Activated T-helper 2 cell treated with anti-CD3 and anti-CD28 coated beads, Interferon-gamma antibody, Interleukin-2, Interleukin-4, amounts not matched to agents 10 μg/mL and 5 μg/mL and 100 μg/mL, durations not matched to agents 14 hours and 24 hours and 36 hours (primary cell): ENCODE measurements at places on chromosomes 13 and 19. TPM values are rescaled to one million over a fixed set of nuclear protein-coding genes. Genes with fewer than 3 reads are reported as not detected.

SYNE4 gene
- 1.9 and 2.6 TPM in 2 replicates for total RNA-seq

TRPC4 gene
- total RNA-seq = not detected in 2 replicates

SHISA2 gene
- total RNA-seq = 0.07 and 0.14 TPM in 2 replicates

- peaks cover 3% of the 10 kb centered on the region for H3K4me1 ChIP-seq
- H3K4me3 ChIP-seq = no peak overlapping the region
- no peaks in the 10 kb centered on the region for H3K27me3 ChIP-seq
- H3K27ac ChIP-seq = no peak overlapping the region
Measured at GRCh38 chr19:54916822-54917221, 10.9 kb downstream of the NCR1 start.

DNA sequence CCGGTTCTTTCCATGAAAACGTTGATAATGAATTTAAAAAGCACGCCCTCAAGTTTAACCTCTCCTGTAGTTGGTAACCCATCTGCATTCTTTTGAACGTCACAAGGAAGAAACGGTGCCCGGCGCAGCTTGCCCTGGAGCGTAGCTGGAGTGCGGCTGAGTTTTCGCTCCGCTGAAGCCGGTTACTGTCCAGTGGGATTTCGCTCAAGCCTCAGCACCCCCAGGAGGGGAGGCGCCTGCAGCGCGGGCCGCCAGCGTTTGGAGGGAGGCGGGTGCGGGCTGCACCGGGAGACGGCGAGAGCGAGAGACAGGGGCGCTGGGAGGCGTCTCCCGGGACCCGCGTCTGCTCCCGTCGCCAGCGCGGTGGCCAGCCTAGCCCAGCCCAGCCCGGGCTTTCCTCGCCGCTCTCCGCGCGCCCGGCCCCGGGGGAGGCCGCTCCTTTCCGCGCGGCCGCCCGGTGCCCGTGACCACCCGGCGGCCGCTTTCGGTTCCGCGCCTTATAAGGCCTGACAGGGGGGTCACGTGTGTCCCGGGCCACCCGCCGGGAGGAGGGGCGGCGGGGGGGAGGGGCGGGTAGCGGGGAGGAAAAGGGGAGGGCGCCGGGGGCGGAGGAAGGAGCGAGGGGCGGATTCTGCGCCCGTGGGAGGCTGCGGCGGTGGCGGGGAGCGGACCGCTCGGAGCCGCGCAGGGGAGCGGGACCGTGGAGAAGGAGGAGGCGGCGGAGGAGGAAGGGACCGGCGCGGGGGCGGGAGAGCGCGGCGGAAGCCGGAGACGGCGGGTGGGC is 8.3 kb upstream of the DGKH start:
- H3K27ac ChIP-seq = peak overlapping the region; percentile 67
- H3K4me1 ChIP-seq = peaks cover 17% of the 10 kb centered on the region
- peak; percentile 80 for DNase-seq
- H3K27me3 ChIP-seq = peaks cover 38% of the 10 kb centered on the region

DNA sequence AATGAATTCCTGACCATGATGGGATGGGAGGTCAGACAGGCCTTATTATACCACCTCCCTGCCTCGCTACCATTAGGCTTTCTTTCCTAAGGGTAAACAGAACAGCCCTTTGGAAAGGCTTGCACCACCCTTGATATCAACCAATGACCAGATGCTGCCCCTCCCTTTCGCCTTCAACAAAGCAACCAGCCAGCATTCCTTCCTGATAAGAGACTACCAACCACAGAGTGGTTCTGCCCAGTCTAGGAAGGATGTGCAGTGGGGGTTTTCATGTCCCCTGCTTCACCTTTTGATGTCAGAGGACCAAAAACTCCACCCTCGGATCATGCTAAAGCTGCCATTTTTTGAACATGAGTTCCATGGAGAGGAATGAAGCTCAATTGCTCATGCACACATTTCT is 21.7 kb downstream of the TEX30 start:
- H3K36me3 ChIP-seq = peaks cover 7% of the 10 kb centered on the region
- DNase-seq = no peak
- H3K4me3 ChIP-seq = no peak overlapping the region
- H3K27me3 ChIP-seq = peaks cover 12% of the 10 kb centered on the region
- H3K4me1 ChIP-seq = no peaks in the 10 kb centered on the region

DNA sequence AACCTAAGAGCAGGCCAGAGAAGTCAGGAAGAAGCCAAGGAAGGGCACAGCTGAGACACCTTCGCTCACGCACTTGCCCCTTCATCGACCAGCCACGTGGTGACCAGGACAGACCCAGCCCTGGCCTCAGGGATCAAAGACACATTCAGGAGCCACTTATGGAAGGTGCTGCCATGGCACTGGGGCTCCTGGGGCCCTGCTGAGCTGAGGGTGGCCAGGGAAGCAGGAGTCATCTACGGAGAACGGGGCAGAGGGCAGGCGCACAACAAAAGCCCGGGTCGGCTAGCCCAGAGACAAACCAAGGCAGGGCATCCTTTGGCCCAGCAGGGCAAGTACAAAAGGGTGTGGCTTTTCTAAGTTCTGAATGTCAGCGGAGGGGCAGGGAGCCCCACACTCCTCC is 2.3 kb downstream of the PLPP2 start:
- no peaks in the 10 kb centered on the region for H3K4me1 ChIP-seq
- DNase-seq = no peak
- no peaks in the 10 kb centered on the region for H3K36me3 ChIP-seq
- no peak overlapping the region for H3K4me3 ChIP-seq
- H3K27ac ChIP-seq = no peak overlapping the region

DNA sequence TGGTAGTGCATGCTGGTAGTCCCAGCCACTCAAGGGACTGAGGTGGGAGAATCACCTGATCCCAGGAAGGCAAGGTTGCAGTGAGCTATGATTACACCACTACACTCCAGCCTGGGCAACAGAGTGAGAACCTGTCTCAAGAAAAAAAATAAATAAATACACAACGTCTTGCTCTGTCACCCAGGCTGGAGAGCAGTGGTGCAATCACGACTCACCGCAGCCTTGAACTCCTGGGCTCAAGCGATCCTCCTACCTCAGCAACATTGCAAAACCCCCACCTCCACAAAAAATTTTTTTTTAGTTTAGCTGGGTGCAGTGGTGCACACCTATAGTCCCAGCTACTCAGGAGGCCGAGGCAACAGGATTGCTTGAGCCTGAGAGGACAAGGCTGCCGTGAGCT is 8.8 kb downstream of the TPM4 start:
- H3K27ac ChIP-seq = peak overlapping the region; percentile 83
- DNase-seq = no peak
- peak overlapping the region; percentile 76 for H3K4me3 ChIP-seq
- H3K36me3 ChIP-seq = peaks cover 96% of the 10 kb centered on the region

DNA sequence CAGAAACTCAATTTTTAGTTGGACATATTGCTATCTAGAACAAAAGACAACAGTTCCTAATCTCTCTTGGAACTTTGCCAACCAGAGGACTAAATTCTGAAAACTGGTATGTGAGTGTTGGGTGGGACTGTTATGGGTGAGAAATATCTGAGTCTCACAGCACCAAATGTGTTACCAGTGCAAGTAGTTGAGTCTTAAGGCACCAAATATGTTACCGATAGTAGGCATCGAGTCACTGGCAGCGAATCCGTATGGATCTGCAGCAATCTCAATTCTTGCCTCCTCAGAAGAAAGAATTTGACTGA is 575.2 kb downstream of the DACH1 start:
- H3K4me3 ChIP-seq = no peak overlapping the region
- H3K27me3 ChIP-seq = peaks cover 9% of the 10 kb centered on the region
- H3K4me1 ChIP-seq = peaks cover 12% of the 10 kb centered on the region
- peaks cover 4% of the 10 kb centered on the region for H3K36me3 ChIP-seq

DNA sequence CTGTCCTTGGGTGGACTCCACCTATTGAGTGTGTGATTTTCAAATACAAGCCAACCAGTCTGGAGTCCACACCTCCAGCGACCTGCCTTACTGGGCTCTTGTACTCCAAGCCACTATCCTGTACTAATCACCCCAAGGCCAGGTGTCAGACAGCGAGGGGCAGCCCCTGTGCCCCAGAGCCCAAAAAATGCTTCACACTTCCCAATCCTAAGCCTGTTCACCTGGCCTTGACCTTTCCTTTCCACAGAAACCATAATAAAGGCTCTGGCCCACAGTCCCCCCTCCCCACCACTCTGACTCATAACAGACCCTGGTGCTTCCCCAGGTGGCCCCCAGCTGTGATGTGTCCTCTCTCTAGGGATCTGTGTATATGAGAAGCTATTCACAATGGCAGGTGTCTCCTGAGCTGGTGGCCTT is 3.9 kb downstream of the CD209 start:
- DNase-seq = no peak
- H3K4me1 ChIP-seq = no peaks in the 10 kb centered on the region
- no peak overlapping the region for H3K4me3 ChIP-seq

DNA sequence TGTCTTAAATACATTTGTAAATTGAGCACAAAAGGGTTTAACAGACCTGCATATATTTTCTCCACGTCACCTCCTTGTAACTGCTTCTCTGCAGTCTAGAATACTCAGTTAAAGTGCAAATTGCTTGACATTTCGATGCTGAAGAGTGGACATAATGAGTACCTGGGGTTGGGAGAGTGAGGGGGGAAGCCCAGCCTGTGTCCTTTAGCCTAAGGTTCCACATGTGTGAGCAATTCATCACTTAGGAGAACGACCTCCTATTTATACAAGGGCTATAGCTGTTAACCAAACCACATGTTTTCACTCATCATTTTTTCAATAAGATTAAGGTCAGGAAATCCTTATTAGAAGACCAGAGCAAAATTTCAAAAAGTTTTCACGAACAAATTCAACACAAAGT is 29.5 kb downstream of the PCDH9 start:
- no peak overlapping the region for H3K27ac ChIP-seq
- no peaks in the 10 kb centered on the region for H3K27me3 ChIP-seq
- H3K4me3 ChIP-seq = no peak overlapping the region
- DNase-seq = no peak

DNA sequence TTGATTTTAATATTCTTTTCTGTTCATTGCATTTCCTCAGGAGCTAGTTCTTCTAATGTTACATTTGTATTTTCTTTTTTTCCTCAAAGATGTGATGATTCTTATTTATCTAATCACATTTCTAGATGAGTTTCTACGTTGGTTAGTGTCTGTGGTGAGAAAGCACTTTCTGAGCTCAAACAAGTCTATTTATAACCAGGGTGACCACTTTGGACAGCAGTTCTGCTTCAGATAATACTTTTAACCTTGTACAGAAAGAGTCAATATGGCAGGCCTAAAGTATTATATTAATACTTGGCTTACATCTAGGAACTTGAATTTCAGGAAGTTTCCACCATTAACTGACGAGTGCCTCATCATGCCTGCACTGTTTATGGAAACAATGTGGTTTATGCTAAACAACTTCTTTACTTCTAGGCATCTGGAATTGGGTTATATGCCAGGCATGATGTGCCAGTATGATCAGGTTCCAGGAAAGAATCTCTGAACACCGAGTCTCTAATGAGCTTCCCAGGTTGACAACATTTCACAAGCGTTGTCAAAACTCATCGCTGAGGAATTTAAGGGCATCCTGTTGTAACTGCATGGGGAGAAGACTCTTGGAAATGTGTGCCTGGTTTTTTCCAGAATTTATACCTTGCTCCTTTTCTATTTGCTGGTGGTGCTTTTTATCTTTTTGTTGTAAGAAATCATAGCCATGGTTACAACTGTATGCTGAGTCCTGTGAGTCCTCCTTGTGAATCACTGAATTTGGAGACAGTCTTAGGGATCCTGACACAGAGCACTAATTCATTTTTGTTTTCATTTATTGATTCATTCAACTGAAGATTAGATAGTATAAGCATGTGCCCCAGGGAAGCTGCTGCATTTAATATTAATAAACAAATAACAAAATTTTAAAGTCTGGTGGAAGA is 344.4 kb upstream of the PCDH9 start:
- no peak overlapping the region for H3K4me3 ChIP-seq
- H3K4me1 ChIP-seq = no peaks in the 10 kb centered on the region
- DNase-seq = no peak
- no peak overlapping the region for H3K27ac ChIP-seq
- H3K27me3 ChIP-seq = no peaks in the 10 kb centered on the region
- no peaks in the 10 kb centered on the region for H3K36me3 ChIP-seq

DNA sequence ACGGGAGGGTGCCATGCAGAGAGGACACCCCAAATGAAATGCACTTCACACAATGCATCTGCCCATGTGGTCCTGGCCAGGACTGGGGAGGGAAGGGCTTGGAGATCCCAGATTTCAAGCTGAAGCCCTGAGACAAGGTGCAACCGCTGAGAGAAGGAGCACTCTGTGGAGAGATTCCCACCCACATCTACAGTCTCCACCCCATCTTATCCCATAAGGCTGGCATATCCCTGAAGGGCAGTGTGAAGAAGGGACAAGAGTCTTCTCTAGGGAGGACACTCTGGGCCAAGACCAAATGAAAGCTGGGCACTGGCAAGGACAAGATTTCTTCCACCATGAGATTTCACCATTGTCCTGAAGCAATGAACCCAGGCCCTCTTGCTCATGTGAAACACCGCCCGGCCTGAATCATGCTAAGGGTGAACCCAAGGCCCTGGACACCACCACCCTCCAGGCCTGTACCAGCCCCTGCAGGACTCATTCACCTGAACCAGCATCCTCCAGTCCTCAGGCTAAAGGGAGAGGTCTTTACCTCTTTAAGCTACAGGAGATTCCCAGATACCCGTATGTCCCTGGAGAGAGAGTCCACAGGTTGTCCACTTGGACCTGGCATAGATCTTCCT is 20.5 kb downstream of the CEACAM4 start:
- DNase-seq = no peak
- no peaks in the 10 kb centered on the region for H3K4me1 ChIP-seq
- H3K27me3 ChIP-seq = peaks cover 33% of the 10 kb centered on the region
- no peak overlapping the region for H3K4me3 ChIP-seq
- H3K36me3 ChIP-seq = no peaks in the 10 kb centered on the region

GRCh38 chr13:30629527-30629926 is 11.8 kb downstream of the USPL1 start:
- peaks cover 31% of the 10 kb centered on the region for H3K4me1 ChIP-seq
- H3K27ac ChIP-seq = no peak overlapping the region
- no peak overlapping the region for H3K4me3 ChIP-seq
- H3K27me3 ChIP-seq = no peaks in the 10 kb centered on the region

DNA sequence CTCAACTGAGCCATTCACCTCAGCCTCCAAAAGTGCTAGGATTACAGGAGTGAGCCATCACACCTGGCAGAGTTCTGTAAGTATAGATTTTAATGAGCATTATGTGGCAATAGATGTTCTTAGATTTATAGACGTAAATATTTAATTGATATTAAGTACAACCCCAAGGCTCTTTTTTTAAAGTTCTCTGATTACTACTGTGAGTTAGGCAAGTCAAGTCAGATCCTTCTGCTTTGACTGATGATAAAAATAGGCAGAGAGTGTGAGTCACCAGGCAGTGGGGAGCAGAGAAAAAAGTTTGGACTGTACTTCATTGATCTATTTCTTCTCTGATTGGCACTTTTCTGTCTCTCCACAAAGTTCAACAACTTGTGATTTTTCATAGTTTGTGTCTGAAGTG is 1379.9 kb downstream of the UQCRFS1 start:
- no peak overlapping the region for H3K4me3 ChIP-seq
- no peaks in the 10 kb centered on the region for H3K27me3 ChIP-seq
- no peaks in the 10 kb centered on the region for H3K36me3 ChIP-seq
- no peak overlapping the region for H3K27ac ChIP-seq
- no peak for DNase-seq
- no peaks in the 10 kb centered on the region for H3K4me1 ChIP-seq
